Urinary bladder (tissue), 4 donors: ENCODE measurements at places on chromosomes 12 and 14. TPM values are rescaled to one million over a fixed set of nuclear protein-coding genes. Genes with fewer than 3 reads are reported as not detected.

GRCh38 chr12:111181143-111181726 is 187.7 kb downstream of the PHETA1 start:
- peak; percentile 85 for DNase-seq

GRCh38 chr14:52602131-52602530 is 49.5 kb downstream of the GPR137C start:
- DNase-seq: no peak

DNA sequence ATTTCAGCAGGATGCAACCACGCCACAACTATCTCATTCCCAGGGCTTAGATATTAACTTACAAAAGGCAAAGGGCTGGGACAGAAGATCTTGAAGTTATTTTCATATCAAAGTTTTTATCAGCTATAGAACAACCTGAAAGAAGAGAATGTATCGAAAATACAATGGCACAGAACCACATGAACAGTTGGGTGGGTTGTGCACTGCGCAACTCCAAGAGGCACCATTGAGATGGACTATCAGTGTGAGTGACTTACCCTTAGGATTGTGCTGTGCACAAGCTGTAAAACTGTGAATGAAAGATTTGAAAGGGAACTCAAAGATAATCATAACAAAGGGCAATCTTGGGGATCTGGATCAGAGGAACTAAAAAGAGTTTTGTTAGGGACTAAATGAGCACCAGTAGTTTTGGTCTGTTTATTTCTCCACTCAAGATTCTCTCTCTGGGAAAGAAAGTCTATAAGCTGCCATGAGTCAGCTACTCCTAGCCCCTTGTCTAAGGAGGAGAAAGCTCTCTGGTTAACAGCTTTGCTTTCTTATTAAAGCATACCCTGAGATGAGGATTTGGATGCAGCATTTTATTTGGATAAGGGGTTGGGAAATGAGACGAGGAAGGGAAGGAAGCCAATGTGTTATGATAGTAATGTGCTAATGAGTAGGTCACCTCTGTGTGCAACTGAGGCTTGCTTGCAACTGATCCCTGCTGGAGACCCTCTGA is 62.2 kb downstream of the TBX5 start:
- DNase-seq: no peak

GRCh38 chr12:101459642-101460346 is 15.3 kb upstream of the SPIC start:
- DNase-seq: no peak

DNA sequence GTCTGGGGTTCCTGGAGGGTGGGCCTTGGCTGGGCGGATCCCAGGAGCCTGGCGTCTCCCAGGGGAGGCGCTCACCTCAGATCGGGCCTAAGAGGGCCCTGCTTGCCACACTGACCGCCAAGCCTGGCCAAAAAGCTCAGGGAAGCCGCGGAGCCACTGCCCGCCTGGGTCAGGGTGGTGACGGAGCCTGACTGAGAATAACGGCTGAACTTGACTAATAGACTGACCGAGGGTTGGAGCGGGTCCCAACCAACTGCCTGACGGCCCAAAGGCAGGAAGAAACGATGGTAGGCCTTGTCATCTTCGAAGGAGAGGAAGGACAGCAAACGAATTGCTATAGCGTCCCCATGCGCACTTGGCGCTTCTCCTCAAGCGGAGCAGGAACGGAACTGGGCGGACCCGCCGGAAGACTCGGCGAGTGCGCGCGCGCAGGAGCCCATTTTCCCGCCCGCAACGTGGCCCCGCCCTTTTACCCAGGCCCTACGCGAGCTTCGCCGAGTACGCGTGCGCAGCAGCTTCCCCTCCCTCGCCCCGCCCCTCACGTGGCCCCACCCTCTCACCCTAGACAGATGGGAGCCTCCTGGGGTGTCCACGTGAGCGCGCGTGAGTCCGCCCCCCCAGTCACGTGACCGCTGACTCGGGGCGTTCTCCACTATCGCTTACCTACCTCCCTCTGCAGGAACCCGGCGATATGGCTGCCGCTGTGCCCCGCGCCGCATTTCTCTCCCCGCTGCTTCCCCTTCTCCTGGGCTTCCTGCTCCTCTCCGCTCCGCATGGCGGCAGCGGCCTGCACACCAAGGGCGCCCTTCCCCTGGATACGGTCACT is at the start of the genes ERP29 and TMEM116:
TSS of gene ERP29 (plus strand) at position 652 of the 826 bp plus-strand sequence. CDS start at position 692, 40 bp downstream.
TSS of gene TMEM116 (minus strand) at position 391 of the 826 bp plus-strand sequence. CDS start 7,895 bp downstream, outside the sequence.
- peak; percentile 97 for DNase-seq

DNA sequence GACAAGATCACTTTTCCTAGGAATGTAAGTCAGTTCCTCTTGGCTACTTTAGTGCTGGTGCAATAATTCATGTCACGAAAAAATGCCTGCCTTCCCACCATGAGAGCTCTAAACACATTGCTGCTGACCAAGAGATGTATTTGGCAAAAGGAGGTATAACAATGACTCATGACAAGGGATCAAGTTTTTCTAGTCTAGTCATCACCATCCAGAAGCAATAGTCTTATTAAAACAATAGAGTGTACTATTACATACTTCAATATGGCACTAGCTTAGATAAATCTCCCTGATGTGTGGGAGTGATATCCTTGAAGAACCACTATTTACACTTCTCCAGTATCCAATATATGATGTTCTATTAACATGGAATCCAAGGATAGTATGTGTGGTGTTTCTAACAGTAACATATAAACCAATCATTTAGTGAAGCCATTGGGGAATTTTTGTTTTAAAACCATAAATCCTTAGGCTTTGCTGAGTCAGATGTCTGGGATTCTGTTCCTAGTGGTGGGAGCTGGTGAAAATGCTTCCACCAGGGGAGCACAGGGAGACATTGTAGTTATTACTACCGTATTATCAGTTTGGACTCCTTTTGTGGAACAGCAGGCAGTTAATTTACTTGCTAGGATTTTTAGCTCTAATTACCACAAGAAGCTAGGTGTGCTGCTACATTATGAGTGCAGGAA is 1387.5 kb downstream of the LRFN5 start:
- DNase-seq: no peak

- DNase-seq: no peak
These were observed 69.7 kb upstream of the VRK1 start for GRCh38 chr14:96727491-96727890.

GRCh38 chr12:24109381-24110039 is 160.0 kb upstream of the SOX5 start:
- no peak for DNase-seq

GRCh38 chr12:119432949-119433348 is 98.4 kb downstream of the CCDC60 start:
- DNase-seq: no peak

- no peak for DNase-seq
These were observed 17.8 kb upstream of the MLEC start for GRCh38 chr12:120668868-120669840.

DNA sequence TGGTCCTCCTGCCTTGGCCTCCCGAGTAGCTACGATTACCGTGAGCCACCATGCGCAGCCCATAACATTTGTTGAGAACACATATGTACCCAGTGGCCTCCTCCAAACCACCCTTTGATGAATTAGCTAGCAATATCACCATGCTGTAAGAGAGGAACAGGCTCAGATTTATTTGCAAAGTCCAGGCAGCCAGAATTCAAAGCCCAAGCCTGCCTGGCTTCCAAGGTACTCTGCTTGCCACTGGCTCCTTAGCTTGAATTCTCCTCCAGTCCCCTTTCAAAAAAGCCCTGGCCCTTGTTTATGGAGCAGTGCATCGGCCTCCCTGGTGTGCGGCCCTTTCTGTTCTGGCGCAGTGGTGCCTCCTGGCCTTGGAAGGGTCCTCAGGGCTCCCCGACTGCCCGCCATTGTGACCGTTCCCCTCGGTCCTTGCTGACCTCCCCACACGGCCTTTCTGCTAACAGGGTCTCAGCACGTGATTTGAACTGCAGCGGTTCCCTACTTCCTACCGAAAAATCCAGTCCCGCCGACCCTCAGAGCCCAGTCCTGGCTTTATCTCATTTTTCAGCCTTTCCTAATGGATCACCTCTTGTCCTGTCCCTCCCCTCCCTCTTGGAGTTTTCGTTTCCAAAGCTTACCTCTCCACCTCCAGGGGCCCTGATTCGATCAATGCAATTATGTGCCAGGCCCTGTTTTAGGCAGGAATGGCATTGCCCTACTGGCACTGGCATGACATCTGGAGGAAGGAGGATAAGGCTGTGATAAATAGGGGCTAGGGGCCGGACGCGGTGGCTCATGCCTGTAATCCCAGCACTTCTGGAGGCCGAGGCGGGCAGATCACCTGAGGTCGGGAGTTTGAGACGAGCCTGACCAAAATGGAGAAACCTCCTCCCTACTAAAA is 22.0 kb downstream of the SLC25A29 start:
- no peak for DNase-seq

The LGR5 gene
- 2.0 TPM for total RNA-seq

The C14orf180 gene
- 0.42 TPM for total RNA-seq

The RFLNA gene
- 6.0 TPM for total RNA-seq

The PARPBP gene
- total RNA-seq: 21.4 TPM

The IRAK3 gene
- 40.3 TPM for total RNA-seq

The CEP83 gene
- 42.9 TPM for total RNA-seq

The VRTN gene
- total RNA-seq: not detected

The ATF7IP gene
- total RNA-seq: 97.4 TPM

The NOS1 gene
- total RNA-seq: 1.7 TPM

The OR4N2 gene
- not detected for total RNA-seq

The DHRS2 gene
- total RNA-seq: 593 TPM

The SLC6A12 gene
- total RNA-seq: 0.21 TPM

The GARIN6 gene
- total RNA-seq: not detected
